Stimulated activated CD8-positive, alpha-beta memory T cell treated with anti-CD3 and anti-CD28 coated beads, Interleukin-2, amount 100 ng/mL, for 1 hour (primary cell): ENCODE measurements at places on chromosomes 6 and 20.

GRCh38 chr6:118367314-118367713 lies 180.8 kb upstream of the PLN start:
- no peak for DNase-seq

DNA sequence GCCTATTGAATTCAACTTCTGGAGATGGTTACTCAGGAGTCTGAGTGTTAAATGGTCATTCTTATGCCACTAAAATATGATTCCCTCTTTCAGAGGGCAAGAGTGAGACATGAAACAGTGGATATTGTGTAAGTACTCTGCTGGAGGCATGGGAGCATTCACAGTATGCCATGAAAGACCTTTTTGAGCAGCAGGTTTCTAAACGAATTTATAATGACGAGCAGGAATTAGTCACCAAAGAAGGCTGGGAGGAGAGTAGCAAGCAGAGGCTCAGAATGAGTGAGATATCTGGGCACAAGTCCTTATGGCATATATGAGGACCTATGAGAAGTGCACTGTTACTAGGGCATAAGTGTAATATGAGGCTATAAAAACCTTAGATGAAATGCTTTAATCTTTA lies 10.9 kb upstream of the MYB start:
- DNase-seq, result no peak

- DNase-seq, result no peak
These were observed 61.2 kb upstream of the SUPT3H start for GRCh38 chr6:45438849-45439406.

GRCh38 chr6:73803562-73804241 lies 107.7 kb downstream of the CD109 start:
- no peak for DNase-seq

- DNase-seq, result no peak
These were observed 139.5 kb downstream of the C6orf58 start for GRCh38 chr6:127716465-127716864.

- DNase-seq, result no peak
These were observed 8.9 kb downstream of the FAM217B start for GRCh38 chr20:59948828-59949720.

GRCh38 chr20:35062478-35062877 lies 30.1 kb downstream of the TRPC4AP start:
- no peak for DNase-seq

GRCh38 chr20:24165301-24166122 lies 176.9 kb upstream of the GGTLC1 start:
- DNase-seq, result no peak

DNA sequence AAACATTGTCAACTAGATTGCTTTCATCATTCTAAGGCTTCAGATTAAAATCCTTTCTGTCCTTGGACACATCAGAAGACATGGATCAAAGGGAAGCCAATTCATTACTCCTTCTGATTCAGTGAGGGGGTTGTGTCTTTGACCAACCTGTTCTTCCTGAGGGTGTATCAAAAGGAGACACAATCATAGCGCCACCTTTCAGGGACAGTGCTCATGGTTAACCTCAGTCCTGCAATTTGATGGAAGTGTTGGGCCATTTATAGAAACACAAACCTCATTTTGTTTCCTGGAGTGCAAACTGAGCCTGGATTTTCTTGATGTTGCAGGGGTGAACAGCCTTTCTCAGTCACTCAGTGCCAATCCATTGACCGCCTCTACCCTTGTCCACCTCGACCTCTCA lies 163.9 kb upstream of the SCGN start:
- no peak for DNase-seq

DNA sequence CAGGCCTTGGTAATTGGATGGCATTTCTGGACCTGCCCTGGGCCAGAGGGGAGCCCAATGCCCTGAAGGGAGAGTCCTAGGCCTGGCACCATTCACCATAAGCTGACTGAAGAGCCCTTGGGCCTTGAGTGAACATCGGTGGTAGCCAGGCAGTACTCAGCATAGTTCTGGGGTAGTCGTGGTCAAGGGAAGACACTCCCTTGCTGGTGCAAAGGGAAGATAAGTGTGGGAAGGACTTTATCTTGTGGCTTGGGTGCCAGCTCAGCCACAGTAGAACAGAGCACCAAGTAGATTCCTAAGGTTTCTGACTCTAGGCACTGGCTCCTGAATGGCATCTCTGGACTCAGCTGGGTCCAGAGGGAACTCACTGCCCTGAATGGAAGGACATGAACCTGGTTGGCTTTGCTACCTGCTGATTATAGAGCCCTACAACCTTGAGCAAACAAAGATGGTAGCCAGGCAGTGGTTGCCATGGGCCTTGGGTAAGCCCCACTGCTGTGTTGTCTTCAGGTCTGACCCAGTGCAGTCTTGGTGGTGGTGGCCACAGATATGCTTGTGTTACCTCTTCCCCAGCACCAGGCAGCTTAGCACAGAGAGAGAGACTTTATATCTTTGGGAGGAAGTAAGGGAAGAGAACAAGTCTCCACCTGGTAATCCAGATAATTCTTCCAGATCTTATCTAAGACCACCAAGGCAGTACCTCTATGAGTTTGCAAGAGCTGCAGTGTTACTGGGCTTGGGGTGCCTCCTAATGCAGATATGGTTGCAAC lies 83.5 kb downstream of the PRDM13 start:
- no peak for DNase-seq

DNA sequence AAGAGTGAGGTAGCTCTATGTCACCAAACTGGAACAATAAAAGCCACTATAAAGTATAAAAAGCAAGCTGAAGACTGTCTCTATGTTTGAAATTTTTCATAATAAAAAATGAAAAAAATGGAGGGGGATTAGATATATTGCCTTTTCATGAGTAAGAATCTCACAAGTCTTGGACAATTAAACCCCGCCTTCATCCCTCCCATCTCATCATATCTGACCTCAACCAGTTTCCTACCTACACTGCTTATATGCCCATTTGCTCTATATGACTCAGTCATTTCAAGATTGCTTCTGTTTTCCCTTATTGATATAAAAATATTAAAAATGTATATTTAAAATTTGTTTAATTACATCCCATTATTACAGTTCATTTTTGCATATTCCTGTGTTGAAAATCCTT lies 2.9 kb upstream of the TRIM39 start:
- no peak for DNase-seq

DNA sequence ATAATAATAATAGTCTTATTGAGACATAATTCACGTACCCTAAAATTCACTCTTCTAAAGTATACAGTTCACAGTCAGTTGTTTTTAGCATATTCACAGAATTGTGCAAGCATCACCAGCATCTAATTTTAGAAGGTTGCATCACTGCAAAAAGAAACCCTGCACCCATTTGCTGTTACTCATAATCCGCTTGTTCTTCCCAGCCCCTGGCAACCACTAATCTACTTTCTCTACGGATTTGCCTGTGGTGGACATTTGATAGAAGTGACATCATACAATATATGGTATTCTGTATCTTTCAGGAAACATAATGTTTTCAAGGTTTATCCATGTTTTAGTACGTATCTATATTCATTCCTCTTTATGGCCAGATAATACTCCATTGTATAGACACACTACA lies 41.5 kb upstream of the FAM184A start:
- no peak for DNase-seq

DNA sequence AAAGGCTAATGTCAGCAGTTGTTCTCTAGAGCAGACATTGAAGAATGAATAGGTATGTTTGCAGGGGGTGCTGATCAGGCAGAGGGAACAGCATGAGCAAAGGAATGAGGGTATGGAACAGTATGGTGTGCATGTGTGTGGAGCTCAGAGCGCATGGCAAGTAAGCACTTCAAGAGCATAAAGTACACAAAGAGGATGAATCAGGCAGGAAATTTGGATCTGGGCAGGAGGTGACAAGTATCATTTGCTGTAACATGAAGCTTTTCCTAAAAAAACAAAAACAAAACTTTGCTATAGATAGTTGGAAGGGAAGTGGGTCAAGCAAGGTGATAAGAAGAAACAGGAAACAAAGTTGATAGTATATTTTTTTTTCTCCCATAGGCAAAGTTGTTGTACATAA lies 746.8 kb downstream of the HDGFL1 start:
- DNase-seq, result no peak

- no peak for DNase-seq
These were observed 4.0 kb downstream of the IRF4 start for GRCh38 chr6:395432-396125.

DNA sequence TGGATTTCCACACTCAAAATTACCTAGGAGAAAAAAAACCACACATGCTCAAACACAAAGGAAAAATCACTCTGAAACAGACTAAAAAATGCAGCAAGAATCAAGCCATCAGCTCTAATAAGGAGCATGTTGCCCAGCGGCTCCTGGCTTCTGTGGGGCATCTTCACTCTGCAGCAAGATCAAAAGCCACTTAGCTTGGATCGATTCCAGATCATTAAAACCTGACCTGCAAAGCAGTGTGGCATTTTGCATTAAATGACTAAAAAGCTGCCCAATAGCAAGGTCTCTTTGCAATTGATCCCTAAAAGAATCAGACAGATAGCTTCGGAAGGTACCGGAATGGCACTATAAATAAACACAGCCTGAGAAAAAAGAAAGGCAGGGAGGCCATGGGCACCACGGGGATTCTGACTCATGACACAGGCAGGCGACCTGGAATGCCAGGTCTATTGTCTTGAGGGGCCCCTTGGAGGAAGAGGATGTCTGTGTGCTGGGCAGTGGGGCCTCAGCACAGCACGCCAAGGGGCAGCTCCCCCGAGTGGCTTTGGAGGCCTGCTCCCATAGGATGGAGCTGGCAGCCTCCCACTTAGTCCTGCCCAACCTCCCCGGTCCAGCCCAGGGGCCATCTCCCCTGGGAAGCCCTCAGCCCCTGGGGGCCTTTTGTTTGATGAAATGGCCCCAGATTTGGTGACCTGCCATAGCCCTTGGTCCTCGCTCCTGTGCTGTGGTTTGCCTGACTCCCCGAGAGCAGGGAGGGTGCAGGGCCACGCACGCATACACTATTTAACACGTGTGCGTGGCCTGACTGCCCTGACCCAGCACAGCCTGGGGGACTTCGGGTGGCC lies 7.6 kb downstream of the LEMD2 start:
- DNase-seq, result no peak

DNA sequence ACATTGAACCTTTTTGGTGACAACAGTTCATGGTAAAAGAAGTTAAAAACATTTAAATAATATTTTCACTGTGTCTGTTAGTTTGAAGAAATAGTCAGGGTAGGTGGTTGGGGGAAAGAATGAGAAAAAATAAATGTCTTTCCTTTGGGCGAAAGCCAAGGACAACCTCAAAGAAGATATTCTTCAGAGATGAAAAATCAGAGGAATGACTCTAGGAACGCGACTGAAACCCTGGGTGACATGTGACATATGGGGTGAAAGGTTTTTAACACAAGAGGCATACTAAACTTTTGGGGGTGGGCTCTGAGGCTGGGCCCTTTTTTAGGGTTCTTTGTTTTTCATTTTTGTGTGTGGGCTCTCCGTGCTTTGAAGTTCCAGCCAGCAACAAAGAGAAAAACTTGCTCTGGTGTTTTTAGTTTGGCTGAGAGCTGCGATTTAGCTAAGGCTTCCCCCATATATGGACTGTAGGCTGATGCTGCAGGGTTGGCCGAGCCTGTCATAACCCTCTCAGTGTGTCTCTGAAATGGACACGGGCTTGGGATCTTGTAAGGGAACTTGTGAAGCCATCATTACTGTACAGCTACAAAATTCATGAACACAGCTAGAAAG lies 610.1 kb upstream of the ARID1B start:
- no peak for DNase-seq

GRCh38 chr6:143276436-143276835 lies 174.1 kb downstream of the ADAT2 start:
- no peak for DNase-seq

DNA sequence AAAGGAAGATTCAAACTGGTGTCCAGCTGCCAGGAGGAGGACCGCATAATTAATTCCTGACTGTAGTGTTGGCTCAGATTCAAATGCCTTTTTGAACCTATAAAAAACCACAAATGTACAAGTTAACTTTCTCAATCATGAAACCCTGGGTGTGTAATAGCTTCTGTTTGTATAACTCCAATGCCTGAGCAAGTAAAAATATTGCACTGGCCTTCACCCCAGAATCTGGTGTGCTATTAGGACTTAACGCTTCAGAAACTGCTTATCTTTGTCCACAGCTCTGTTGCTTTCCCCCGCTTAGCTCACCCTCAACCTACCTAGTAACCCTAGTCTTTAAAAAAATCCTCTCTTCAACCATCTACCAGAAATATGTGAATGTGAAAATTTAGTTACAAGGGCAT lies 119.1 kb upstream of the MAP7 start:
- DNase-seq, result no peak

DNA sequence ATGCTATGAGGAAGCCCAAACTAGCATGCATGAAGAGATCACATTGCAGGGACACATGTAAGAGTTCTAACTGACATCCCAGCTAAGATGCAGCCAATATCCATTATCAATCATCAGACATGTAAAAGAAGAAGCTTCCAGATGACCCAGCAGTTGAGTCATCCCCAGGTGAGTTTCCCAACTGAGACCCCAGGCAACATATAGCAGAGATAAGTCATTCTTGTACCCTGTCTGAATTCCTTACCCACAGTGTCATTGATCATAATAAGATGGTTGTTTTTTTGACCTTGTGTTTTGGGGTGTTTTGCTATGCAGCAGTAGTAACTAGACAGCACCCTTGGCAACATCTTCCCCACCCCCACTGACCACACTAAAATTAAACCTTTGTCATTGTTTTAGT lies 18.9 kb downstream of the SIRPD start:
- DNase-seq, result no peak

DNA sequence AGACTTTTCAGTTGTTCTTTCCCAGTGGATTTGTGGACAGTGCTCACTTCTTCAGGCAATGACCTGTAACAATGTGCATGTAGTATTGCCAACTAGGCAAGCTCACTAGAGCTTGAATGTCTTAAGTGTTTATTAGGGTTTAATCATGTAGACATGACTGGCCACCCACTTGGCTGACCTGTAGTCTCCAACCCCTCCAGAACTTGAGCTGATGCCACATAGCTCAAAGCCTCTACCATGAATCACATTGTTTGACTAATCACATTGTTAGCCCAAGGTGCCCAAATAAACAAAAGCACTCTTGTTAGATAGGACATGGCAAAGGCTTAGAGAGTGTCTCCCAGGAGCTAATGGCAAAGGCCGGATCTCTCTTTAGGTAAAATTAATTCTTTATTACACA lies 272.7 kb downstream of the GRIK2 start:
- no peak for DNase-seq

DNA sequence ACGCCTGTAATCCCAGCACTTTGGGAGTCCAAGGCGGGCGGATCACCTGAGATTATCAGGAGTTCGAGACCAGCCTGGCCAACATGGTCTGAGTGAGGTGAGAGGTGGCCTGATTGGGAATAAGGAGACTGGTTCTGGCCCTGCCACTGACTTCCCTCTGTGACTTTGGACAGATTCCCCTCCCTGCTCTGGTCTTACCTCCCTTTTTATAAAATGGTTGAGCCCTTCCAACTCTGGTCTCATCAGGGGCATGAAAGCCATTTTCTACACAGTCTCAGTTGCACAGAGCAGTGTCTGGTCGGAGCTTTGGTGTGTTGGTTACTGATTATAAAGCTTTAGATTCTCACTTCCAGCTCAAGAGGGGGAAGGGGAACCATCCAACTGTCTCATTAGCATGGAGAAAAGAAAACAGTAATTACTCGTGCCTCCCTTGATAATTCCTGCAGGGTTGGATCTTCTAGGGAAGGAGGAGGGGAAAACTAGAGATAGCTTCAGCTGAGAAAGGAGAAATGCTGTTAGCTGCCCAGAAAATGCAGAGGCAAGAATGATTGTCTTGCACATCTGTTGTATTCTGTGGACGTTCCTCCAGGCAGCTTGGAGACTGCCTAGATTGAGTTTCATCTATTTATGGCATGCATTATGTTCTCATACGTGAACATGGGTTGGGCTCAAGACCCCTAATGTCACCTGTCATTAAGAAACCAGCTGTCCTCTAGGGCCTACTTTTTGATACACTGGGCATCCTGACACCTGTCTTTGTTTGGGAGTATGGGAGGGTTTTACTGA lies 30.4 kb downstream of the RALY start:
- no peak for DNase-seq

- DNase-seq, result no peak
These were observed 141.9 kb downstream of the HIVEP2 start for GRCh38 chr6:142803032-142803431.
